ENCODE measurements at places on chromosomes 4 and X.

DNA sequence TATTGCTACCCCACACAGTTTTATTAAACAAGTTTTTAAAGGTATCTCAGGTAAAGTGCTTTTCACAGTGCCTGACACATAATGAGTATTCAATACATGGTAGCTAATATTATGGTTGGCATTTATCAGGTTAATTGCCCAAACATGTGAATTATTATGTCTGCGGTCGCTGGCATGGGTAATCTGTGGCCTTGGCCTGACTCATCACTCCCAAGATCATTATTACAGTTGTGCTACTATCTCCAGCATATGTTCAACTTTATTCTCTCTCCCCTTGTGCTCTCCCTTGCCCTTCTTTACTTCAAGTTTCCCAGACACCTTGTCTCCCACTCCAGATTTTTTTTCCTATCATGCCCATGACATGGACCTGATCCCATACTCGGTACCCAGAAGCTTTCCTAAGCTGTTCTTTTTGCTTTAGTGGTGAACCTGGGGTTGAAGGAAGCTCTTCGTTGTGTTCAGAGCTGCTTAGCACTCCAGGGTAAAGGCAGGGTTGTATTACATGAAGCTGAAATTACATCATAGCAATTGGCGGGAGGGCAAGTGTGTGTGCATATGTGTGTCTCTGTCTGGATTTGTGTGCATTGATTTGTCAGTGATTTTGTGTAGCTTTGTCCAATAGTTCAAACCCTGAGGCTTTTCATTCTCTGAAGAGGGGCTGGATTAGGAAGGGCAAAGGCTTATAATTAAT lies 176.5 kb upstream of the NRK start:
- no peak for DNase-seq

DNA sequence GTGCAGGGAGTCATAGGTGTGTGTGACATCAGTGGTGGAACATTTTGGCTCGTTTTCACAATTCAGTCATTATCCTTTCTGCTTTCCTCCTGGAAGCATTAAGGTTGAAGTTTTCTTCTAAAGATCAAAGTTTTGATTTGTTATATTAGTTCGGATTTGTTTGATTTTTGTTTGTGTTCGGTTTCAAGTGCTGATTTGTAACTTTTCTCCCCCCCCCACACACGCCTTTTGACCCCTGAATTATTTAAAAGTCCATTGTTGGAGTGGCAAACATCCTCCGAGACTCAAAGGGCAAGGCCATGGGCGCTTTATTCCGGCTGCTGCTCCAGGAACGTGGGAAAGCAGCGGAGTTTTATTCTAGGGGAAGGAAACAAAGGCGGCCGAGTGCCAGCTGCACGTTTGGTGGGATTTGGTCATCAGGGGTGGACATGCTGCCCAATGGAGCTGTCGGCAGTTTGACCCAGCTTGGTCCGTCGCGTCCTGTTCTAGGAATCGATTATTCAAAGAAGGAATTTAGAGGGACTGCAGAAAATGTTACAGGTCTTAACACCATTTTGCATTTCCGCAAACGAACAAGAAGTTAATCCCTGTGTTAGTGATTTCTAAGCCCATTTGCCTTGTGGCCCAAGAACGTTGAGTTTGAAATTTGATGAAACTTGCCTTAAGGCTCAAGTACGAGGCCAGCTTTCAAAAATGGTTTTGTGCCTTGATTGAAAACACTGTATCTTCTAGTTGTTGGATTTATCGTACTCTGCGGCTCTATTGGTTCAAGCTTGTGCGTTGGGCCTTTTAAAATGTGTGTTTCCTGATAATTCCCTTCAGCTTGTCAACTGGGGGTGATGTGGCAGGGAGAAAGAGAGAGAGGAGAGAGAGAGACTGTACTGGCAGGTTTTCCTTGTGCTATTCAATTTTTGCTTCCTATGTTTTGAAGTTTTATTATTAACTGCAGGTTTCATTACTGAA lies 565 bp upstream of the ZNF41 start:
- peak; percentile 58 for DNase-seq

- DNase-seq, result peak; percentile 93
Observed at GRCh38 chrX:7147978-7148854, at the start of gene PUDP. Gene PUDP, minus strand, starts transcription at chrX:7148153. Its CDS starts 40 bp downstream, at chrX:7148113.

DNA sequence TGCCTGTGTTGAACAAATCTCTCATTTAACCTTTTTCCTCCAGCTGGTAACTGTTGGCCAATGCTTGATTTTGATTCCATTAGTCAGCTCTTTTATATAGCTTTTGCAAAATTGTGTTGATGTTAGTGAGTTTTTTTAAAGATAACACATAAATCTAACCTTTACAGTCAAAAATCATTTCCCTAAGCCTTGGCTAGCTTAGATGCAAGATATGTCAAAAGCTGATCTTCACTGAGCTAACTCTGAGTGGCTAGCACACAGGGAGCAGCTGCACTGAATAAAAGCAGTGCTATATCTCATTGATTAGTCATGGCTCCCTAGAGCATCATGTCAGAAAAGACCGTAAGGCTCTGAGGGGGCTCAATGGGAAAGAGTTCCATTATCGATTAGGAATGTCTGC lies 78.7 kb downstream of the PPARGC1A start:
- DNase-seq, result no peak

- no peak for DNase-seq
Observed at GRCh38 chr4:127212701-127213100, 420.1 kb upstream of the INTU start.

GRCh38 chr4:54513204-54513603 lies 144.6 kb upstream of the KIT start:
- DNase-seq, result no peak

DNA sequence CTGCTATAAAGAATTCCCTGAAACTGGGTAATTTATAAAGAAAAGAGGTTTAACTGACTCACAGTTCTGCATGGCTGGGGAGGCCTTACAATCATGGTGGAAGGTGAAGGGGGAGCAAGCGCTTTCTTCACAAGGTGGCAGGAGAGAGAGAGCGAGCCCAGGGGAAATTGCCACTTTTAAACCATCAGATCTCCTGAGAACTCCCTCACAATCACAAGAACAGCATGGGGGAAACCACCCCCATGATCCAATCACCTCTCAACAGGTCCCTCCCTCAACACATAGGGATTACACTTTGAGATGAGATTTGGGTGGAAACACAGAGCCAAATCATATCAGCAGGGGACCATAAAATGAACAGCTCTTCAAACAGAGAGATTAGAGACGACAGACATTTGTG lies 198.6 kb downstream of the MAGEB5 start:
- no peak for DNase-seq

DNA sequence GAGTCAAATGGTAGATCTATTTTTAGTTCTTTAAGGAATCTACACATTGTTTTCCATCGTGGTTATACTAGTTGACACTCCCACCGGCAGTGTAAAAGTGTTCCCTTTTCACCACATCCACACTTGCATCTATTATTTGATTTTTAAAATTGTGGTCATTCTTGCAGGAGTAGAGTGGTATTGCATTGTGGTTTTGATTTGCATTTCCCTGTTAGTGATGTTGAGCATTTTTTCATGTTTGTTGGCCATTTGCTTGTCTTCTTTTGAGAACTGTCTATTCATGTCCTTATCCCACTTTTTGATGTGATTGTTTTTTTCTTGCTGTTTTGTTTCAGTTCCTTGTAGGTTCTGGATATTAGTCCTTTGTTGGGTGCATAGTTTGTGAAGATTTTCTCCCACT lies 70.0 kb downstream of the TAB3 start:
- no peak for DNase-seq

DNA sequence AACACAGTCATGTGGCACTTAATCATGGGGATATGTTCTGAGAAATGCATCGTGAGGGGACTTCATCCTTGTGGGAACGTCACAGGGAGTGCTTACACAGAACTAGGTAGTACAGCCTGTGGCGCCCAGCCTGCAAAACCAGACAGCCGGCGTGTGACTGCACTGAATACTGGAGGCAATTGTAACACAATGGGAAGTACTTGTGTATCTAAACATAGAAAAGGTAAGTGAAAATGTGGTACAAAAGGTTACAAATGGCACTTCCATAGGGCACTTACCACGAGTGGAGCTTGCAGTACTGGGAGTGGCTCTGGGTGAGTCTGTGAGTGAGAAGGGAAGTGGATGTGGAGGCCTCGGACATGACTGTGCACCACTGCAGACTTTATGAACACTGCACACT lies 5.2 kb downstream of the TLR3 start:
- DNase-seq, result no peak

DNA sequence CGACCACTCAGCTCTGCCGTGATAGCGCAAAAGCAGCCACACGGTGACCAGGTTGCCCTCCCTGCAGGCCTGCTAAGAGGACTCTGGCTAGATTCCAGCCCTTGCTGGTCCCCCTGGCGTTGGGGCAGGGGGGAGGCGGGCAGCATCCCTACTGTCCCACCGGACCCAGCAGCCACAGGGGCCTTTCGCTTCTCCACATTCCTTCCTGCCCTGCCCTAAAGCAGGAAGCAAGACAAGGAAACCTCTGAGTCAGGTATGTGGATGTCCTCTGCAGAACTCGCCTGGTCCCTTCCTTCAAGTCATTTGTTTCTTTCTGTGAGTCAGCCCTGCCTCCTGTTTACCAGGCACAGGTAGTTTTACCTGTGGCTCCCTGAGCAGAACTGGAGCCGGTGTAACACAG lies 60.2 kb upstream of the CLDN34 start:
- no peak for DNase-seq

DNA sequence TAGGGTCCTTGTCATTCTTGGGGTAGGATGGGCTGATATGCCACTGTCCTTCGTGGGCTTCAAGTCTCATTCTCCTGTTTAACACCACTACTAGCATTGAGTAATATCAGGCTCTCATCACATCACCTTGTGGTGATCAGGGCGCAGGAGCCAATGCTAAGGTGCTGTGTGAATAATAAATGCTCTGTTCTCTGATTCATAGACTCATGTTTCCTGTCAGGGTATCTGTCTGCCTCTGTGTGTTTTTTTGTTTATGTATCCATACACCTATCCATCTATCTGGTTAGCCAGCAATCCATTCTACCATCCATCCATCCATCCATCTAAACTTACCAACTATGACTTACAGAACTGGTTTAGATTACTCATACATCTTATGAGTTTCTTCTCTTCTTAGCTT lies 525.1 kb upstream of the ATOH1 start:
- no peak for DNase-seq

DNA sequence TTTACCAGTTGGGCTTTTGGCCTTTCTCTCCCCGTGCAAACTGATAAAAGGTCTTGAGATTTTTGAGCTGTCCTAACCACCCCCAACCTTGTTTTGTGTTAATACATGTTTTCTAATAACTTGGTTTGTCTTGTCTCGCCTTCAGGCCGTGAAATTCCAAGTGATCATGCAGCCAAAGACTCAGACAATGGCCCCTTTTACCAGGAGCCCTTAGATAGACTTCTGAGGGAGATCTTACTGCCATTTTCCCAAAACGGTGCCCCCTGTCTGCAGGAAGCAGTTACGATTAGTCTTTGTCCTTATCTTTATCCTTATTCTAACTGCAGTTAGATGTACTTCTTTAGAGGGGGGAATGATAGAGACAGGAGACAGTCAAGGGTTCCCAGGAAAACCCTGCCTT lies 245.3 kb upstream of the HDX start:
- no peak for DNase-seq

DNA sequence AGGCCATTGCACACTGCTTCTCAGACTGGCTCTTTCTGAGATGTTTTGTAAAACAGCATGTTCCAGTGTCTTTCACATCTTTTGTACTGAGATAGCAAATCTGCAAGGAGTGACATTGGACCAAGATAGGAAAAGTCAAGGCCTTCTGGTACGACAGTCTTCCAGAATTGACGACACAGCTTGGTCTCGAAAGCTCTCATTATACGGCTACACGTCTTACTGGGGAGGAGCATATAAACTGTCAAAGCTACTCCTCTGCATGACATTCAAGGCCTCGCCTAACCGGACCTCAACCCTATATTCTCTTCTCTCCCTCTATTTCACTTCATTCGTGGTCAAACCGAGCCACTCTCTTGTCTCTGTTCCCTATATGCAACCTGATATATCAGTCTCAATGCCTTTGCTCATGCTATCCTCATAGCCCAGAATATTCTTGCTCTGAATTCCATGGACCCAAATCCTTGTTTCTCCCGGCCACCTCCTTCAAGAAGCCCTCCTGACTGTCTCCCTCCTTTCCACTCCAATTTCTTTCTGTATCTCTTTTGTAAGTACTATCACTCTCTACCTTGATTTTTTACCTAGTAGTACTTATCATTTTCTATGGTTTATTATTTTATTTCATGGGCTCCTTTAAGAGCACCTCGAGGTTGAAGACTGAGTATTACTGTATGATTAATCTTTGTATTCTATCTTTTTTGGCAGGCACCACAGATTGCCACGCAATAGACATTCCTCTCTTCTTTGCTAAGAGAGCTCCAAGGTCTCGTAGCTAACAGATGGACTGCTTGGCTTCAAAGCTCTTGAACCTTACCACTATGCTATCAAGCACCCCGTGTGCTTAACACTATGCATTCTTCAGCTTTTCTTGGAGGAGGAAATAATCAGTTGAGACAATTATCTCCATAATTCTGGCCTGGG lies 35.1 kb downstream of the RBM47 start:
- DNase-seq, result no peak

DNA sequence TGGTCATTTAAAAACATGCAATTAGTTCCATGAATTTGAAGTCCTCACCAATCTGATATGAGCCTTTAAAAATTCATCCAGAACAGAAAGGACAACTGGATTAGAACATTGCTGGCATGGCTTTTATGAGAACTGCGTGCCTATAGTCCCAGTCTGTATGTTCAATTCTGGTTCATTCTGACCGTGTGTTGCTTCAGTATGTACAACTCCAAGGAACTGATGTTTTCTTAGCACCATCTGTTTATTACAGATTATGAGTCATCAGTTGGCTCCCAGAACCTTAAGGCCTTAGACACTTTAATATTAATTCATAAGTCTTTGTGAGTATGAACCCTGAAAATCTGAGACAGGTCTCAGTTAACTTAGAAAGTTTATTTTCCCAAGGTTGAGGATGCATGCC lies 115.0 kb downstream of the CEP44 start:
- DNase-seq, result no peak

DNA sequence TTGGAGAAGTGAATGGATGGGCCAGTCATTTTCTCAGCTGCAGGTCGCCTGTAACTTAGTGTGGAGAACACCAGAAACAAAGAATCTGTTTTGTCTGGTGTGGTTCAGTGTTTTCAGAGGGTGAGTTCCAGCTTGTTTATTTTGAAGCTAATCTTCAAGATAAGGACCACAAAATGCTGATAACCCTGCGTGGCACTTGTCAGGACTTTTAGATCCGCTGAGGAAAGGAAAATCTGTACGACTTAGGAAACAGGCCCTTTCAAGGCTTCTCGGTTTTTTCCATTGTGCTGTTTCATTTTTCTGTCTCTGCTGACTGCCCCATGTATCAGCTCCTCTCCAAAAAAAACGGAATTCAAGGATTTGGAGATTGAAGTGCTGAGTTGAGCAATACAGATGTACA lies 8.7 kb upstream of the ANAPC4 start:
- no peak for DNase-seq

- DNase-seq, result no peak
Observed at GRCh38 chr4:164138521-164138920, 615.4 kb upstream of the SMIM31 start.

- DNase-seq, result no peak
Observed at GRCh38 chr4:8910100-8910821, 38.6 kb upstream of the HMX1 start.

- DNase-seq, result no peak
Observed at GRCh38 chrX:39811376-39811775, 286.4 kb downstream of the BCOR start.

GRCh38 chrX:87516717-87517121 lies 883 bp upstream of the KLHL4 start:
- no peak for DNase-seq
